H1 (cell line): ENCODE measurements at places on chromosomes 12 and 14.
A peak's percentile ranks its signal among the peaks of the same experiment; 100 is the strongest.

DNA sequence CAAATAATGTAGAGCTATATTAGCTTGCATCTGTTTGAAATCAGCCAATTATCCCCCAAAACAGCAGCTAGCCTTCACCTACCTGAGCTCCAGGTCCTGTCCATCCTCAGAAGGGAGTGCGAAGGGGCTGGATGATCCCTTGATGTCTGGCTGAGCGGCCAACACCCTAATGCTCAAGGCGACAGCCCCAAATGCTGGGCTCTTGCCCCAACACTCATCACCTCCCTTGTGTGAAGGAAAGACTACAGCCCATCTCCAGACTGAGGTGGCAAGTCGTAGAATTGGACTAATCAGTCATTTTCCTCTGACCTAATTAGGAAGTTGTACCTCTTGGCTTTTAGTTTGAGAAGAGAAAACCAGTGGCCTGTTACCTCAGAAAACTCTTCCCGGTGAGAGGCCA is 16.3 kb upstream of the MDM1 start:
- DNase-seq, result no peak

GRCh38 chr12:106600503-106600902 is 17.7 kb downstream of the RFX4 start:
- no peak for DNase-seq

DNA sequence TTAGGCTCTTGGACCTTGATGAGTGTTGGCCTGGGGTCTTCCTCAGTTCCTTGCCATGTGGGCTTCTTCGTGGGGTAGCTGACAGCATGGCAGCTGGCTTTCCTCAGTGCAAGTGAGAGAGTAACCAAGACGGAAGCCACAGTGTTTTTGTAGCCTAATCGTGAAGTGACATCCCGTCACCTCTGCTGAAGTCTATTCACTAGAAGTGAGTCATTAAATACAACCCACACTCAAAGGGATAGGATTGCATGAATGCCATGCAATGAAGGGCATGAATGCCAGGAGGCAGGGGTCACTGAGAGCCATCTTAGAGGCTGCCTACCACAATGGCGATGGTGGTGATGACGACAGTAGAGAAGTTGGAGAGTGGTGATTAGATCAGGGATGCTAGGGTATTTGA is 13.5 kb upstream of the ASIC1 start:
- DNase-seq, result no peak

GRCh38 chr12:95766356-95767019 is 24.1 kb downstream of the NTN4 start:
- DNase-seq, result no peak

DNA sequence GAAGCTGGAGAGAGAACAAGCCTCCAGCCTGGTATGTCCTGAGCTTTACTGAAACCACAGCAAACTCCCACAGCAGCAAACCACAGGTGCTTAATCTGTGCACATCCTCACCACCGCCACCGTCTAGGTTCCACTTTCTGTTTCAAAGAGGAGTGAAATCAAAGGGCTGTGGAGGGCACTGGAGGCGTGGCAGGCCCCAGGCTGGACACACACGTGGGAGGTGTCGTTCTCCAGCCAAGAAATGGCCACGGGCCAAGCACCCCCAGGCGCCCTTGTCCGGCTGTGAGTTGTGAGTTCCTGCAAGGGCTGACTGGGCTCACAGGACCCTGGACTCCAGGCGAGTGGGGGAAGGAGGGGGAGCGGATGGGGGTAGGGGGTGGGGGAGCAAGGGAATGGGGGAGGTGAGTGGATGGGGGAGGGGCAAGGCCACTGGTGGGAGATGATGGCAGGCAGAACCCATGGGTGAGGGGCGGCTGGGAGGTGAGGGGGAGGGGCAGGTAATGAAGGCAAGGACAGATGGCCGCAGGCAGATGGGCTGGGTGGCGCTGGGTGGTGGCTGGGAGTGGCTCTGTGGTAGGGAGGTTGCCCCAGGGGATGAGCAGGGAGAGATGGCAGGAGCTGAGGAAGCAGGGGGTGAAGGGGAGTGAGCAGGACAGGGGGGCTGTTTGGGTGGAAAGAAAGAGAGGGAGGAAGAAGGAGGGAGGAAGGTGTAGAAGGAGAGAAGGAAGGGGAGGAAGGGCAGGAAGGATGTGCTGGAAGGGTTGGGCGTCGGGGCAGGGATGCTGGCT is 86.7 kb downstream of the NCOR2 start:
- DNase-seq, result no peak

DNA sequence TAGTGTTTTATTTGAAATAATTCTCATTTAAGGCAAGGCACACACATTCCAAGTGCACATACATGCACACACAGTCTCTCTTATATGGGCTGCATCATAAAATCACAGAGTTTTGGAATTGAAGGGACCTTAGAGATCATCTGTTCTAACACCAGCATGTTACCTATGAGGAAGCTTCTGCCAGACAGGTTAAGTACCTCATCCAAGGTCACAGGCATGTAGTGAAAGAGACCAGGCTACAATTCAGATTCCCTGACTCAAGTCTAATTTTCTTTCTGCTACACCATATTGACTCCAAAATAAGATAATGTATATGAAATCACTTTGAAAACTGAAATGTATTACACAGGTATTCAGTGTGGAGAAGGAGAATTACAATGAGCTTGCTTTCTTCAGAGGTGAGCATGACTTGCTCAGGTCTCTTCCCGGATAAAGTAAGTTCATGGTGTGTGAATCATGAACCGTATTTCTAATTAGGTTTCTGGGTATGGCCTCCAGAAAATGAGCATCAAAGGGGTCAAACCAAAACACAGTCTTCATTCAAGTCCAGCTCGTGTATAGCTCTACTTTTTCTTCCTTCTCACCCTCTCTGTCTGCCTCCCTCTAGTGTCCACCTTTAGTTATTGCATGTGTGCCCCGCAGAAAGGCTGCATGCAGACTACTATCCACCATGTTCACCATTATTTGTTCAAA is 411.9 kb downstream of the FUT8 start:
- DNase-seq, result no peak

DNA sequence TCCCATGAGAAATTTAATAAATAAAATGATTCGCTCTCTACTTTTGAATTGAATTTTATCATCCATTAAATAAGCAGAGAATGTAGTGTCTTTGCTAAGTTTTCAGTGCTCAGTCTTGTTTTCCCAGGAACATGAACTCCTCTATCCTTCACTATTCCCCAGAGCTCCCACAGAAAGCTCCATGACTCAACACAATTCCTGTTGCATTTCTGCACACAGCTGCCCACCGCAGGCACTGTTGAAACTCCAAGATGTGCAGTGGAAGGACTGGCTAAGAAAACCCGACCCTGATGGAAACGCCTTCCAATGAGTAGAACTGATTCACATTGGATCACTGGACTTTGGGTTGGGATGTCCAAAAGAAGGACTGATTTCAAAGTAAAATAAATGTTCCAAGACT is 202.4 kb upstream of the AMIGO2 start:
- no peak for DNase-seq

- no peak for DNase-seq
Measured at GRCh38 chr14:32669391-32669790, 269.3 kb upstream of the NPAS3 start.

GRCh38 chr12:85733221-85733840 is 102.9 kb downstream of the RASSF9 start:
- no peak for DNase-seq

DNA sequence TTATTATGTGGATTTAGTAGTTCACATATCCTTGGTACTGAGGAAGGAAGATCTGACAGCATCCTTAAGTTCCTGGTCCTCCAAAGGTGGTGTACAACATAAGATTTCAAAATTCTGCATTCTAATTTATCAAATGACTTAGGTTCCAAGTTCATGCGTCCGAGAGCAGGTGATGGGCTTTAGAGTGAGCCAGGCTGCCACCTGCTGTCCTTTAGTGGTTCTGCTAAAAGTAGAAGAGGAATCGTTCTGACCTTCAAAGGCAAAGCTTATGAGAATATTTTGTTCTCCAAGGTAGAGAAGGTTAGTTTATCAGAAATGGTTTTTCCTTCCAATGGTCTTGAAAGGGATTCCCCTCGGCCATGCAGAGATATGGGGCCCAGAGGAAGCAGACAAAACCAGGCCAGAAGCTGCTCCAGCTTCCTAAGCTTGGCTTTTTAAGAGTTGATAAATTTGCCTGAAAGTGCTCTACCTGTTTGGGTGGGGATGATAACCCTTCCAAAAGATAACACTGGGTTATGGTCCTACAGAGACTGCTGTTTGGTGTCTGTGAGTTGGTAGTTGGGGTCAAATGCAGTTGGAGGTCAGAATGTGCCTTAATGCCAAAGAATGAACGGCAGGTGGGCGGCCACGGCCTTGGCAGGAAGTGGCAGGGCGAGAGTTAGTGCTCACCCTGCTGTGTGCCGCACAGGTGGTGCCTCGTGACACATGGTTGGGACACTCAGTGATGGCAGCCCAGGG is 29.1 kb upstream of the LRTM2 start:
- DNase-seq, result peak; percentile 51
